ENCODE measurements at places on chromosomes 5 and 9.

DNA sequence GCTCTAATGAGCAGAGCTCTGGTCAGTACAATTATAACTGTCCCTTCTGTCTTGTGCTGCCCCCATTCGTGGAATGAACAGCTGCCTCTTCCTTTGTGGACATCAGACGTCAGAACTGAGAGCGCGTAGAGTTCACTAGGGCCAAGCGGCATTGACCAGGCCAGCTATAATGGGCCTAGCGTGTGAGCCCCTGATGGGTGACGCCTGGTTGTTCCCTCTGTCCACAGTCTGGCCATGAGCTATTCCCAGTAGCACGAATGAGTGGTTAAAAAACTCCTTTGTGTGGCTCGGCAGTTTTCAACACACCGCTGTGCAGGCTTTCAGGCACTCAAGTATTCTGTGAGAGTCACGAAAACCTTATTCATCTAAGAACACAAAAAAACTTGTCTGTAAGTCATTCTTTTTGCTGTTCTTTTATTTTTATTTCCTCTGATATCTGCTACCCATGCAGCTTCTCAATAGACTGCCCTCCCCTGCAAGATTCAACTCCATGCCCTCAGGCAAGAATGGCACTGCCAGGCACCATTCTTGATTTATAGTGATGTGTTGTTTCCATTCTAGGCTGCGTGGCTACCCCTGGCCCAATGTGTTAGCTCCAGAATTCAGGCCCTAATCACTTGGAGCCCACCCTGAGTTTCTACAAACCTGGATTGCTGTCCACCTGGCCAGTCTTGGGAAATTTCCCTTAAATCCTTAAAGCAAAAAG is 52.5 kb downstream of the ANKDD1B start:
- peak; percentile 61 for DNase-seq

GRCh38 chr9:76741524-76741923 is 22.7 kb upstream of the PCA3 start:
- no peak for DNase-seq

DNA sequence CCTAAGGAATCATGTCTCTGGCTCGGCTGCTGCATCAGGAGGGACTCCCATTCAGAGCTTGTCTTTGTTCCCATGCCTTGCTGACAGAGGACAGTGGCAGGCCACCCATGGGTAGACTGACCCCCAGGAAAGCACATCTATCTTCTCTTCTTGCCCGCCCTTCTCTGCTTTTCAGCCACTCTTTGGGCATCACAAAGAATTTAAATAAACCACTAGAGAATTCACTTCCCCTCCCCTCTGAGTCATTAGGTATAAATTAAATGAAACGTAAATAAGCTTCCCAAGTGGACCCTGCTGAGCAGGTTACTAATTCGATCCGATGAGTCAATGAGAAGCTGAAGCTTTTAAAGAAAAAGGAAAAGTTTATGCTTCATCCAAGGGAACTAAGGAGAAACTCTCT is 97.0 kb downstream of the DRD1 start:
- peak; percentile 94 for DNase-seq

DNA sequence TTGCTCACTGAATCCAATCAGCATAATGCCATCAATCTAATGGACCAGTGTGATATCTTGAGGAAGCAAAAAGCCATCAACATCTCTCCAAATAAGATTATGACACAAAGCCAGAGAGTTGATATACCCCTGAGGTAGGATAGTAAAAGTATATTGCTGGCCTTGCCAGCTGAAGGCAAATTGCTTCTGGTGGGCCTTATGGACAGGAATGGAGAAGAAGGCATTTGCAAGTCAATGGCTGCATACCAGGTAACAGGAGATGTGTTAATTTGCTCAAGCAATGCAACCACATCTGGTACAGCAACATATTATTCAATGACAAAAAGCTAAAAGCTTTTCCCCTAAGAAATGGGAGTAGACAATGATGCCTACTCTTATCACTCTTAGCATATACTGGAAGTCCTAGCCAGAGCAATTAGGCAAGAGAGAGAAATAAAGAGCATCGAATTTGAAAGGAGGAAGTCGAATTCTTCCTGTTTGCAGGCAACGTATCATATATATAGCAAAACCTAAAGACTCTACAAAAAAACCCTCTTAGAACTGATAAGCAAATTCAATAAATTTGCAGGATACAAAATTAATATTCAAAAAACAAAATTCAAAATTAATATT is 216.1 kb upstream of the RASA1 start:
- no peak for DNase-seq

DNA sequence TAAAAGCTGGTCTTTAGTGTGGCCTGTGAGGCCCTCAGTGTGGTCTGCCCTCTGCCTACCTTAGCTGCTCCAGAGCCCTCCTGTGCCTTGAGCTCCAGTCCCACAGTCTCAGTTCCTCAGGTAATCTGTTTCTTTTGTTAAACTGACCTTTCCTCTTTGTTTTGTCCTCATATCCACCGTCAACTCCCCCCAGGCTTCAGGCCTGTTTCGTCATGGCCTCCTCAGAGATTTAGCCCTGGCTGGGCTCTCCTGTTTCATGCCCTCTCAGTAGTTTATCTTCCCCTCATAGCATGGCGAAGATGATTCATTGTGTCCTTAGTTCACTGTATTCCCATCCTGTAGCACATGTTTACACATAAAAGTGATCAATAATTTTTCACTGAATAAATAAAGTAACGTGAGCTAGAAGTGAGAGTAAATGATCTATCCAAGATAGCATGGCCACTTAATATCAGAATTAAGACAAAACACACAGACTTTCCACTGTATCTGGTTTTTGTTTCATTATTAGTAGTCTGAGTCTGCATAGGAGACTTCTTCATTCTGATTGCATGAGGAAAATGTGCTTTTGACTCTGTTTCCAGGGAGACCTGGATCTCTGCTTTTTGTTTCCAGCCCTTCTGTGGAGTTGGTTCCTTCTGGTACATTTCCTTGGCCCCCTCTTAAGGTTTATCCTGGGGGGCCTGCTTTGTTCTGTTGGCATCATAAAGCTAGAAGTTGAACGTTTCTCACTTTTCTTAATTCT is 70.5 kb downstream of the SNX24 start:
- no peak for DNase-seq

DNA sequence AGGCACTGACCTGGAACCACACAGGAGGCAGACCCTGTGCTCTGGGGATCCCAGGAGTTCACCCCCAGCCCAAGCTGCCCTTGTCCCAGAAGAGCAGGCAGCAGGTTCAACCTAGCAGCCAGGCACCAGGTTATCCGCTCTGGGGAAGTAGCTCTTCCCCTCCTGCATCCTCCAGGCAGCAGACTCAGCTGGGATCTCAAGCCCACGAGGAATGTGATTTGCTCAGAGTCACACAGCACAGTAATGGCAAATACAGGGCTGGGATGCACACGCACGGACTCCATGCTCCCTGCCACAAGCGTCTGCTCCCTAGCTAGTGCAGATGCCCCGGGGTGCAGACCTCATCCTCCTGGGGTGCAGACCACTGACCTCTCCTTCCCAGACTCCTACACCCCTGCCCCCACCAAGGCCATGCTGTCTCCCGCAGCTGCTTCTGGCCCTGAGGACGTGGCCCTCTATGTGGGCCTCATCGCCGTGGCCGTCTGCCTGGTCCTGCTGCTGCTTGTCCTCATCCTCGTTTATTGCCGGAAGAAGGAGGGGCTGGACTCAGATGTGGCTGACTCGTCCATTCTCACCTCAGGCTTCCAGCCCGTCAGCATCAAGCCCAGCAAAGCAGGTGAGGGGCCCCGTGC is 25.5 kb downstream of the HK3 start:
- DNase-seq: no peak

- DNase-seq: peak; percentile 36
Observed at GRCh38 chr9:109912726-109913460, 132.9 kb downstream of the PALM2AKAP2 start.

- DNase-seq: no peak
Observed at GRCh38 chr9:21413624-21414023, 4.7 kb downstream of the IFNA8 start.

- no peak for DNase-seq
Observed at GRCh38 chr9:8822667-8823025, 1023.1 kb upstream of the DMAC1 start.

GRCh38 chr5:97162045-97162444 is 19.6 kb upstream of the LIX1 start:
- peak; percentile 70 for DNase-seq

GRCh38 chr9:123081824-123082223 is 48.4 kb downstream of the GPR21 start:
- peak; percentile 43 for DNase-seq

DNA sequence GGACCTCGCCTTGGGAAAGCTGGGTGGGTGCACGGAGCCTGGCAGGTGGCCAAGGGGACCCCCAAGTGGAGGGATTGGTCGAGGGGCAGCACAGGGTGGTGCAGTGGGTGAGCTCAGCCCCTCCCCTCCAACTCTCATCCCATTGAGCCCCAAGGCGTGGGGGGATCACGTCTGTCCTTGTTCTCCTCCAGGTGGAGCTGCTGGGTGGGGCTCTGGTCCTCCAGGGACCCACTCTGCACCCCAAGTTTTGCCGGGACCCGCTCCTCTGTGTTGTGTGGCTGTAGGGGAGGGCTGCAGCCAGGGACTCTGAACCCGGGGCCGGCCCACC is 3.6 kb upstream of the FUT7 start:
- DNase-seq: no peak

GRCh38 chr5:1386274-1386717 is 41.4 kb upstream of the CLPTM1L start:
- peak; percentile 45 for DNase-seq

- no peak for DNase-seq
Observed at GRCh38 chr9:115226152-115226551, 108.2 kb upstream of the TNC start.

GRCh38 chr5:127441799-127442484 is 75.5 kb upstream of the PRRC1 start:
- DNase-seq: no peak
